H7 (cell line): ENCODE measurements at places on chromosomes 2 and 18.

DNA sequence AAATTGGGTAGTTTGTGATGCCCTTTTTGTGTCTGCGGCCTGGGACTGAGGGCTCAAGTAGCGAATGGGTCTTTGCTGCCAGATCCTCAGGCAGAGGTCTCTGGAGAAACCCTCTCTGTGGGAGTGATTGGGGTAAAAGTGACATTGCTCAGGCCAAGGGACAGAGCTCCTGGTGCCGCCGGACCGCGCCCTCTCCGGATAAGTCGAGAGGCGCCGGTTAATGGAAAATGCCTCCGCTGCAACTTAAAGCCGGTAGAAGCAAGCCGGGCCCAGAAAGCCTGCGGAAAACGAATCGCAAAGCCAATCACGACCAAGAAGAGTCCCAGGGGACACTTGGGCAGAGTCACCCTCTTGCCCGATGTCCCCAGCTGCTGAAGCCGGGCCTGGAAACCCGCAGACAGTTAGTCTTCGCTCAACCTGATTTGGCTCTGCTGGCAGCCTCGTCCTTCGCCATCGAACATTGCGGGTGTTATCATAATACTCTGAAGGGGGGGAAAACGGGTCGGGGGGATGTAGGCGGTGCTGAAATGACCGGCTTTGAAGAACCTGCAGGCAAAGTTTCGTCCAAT, 352 bp upstream of the HOXD12 start:
- peak; percentile 50 for DNase-seq

GRCh38 chr2:69779258-69780001, 37.5 kb downstream of the ANXA4 start:
- DNase-seq = no peak

DNA sequence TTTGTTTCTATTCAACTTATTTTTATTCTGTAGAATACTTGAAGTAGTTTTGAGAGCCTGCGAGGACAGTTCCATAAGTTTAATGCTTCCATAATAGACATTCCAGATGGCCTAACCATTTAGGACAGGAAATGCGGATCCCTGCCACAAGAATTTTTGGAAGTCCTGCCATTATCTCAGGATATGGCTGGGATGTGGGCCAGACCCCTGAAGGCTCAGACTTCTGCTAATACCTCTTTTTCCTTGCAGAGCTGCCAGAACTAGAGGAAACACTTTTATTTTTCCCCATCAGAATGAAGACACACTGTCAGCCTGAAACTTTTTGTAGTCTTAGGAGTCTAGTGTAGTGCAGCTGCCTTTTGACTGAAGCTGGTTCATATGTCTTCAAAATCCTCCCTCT, 806.5 kb downstream of the TDRD15 start:
- no peak for DNase-seq

DNA sequence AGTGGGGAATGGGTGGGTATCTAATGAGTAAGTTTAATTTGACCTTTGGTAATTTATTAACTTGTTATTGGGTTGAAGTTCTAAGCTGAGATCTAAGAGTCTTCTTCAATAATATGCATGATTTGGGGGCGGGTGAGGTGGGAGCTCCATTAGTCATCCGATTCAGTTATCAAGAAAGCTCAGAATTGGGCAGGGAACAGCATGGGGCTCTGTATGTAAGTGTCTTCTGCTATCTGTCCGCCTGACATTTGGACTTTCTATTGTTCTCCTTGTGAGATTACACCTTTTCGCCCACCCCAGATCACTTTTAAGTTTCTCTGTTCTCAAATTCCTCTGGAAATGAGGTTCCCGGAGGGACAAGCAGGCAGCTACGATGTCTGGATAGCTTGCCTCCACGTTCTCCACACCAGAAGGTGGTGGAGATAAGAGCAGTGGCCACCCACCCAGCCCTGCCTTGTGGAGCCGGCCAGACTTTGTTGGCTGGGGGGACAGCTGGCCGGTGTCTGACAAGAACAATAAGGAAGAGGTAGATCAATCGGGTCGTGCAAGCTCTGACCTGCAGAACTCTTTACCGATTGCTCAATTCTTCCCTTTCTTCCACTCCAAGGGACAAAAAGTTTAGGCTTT, 75.5 kb upstream of the GATA6 start:
- DNase-seq = no peak

DNA sequence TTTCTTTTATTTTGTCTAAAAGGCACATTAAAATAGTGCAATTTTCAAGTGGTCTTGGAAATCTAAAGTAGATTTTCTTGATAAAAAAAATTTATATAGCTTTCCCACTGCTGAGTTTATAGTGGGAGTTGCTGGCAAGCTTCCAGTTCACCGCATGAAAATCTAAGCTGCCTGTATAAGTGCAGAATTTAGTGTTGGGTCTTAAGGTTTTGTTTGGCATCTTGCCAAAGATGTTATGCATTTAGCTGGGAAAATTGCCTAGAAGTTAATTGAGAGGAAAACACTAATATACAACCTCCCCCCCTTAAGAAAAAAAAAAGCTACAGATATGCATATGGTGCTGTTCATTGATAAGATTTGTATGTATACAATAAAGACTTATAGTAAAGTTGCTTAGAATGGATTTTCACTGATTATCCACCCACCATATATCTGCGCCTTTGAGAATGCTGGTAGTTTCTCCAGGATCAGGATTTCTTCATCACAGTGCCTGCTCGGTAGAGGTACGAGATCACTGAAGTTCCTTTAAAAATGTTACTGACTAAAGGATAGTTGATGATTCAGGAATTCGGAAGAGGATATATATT, 803.2 kb upstream of the POU3F3 start:
- DNase-seq = no peak

DNA sequence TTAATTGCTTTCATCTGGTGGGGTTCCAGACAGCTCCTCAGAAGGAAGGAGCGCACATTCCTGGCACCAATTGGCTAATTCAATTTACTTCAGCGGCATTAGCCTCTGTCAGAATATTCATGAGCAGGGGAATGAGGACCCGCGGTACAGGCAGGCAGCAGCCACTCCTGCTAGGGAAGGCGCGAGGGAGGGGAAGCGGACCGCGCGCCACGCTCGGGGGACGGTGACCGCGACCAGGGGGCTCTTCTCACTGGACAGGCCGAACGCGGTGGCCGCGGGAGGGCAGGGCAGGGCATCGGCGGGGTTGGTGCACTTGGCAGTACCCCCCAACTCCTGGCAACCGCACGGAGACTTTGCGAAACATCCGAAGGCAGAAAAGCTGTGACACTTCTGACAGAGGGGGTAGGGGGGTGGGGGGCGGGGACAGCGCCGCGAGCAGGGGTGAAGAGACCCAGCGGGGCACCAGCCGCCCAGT, at the start of gene CDH20:
Gene CDH20, plus strand, starts transcription at position 160 of the 475 bp plus-strand sequence.
- peak; percentile 76 for DNase-seq

DNA sequence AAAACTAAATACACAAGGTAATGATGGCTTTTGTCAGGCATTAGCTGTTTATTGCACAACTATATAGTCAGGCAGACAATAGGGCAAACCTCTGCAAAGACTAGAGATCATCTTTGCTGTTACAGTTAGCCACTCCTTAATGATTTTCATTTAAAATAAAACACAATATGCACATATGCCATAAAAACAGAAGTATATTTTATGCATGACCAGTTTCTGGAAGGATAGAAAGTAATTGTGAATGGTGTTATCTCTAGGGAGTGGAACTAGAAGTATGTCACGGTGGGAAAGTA, 102.0 kb downstream of the CHN1 start:
- DNase-seq = no peak

- DNase-seq = no peak
Measured at GRCh38 chr2:188416367-188416766, 124.7 kb downstream of the GULP1 start.

- DNase-seq = no peak
Measured at GRCh38 chr18:11577271-11578112, 31.9 kb upstream of the SLC35G4 start.

DNA sequence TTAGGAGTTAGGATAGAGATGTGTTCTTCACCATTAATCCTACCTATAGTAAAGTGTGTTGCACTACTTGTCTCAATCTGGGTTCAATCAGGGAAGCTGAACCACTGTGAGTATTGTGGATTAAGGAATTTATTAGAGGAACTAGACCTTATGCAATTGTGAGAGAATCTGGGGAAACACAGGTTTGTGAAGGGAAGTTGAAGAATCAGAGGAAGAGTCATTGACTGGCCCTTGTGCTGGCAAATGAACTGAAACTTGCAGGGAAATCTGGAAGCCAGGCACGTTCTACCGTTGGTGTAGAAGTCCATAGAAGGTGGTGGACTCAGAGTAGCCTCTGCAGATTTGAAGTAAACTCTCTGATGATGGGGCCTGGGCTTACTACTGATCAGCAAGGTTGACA, 44.7 kb upstream of the HK2 start:
- DNase-seq = no peak

DNA sequence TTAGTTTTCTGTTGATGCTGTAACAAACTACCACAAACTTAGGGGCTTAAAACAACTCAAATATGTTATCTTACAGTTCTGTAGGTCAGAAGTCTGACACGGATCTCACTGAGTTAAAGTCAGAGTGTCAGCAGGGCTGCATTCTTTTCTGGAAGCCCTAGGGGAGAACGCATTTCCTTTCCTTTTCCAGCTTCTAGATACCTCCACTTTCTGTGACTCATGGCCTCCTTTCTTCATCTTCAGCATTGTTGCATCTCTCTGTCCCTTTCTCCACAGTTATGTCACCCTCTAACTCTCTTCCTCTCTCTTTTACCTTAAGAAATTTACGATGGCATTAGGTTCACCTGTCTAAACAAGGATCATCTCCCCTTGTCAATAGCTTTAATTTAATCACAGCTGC, 13.3 kb upstream of the PPP4R1 start:
- no peak for DNase-seq

DNA sequence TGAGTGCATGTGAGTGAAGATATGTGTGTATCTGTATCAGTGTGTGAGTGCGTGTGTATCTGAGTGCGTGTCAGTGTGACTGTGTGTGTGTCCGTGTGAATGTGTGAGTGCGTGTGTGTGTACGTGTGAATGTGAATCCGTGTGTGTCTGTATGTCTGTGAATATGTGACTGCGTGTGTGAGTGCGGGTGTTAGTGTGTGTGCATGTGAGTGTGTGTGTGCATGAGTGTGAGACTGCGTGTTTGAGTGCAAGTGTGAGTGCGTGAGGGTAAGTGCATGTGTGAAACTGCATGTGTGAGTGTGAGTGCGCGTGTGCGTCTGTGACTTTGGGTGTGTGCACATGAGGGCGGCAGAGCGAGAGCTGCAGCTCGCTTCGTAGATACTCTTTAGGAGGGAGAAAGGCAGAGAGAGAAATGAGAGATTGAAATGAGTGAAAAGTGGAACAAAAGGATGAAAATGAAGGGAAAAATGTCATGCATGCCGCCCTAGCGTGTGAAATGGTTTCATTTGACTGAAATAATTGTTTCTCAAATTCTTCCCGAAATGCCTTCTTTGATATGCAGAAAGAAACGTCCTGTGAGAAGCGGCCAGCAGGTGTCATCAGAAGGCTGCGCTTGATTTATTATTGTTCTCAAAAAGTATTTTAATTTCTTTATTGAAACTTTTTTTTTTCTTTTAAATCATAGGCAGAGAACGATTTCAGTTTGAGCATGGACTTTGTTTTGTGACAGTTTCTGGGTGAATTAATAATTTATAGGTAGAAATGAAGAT, 25.6 kb downstream of the ZNF407 start:
- peak; percentile 40 for DNase-seq

- DNase-seq = no peak
Measured at GRCh38 chr18:67597759-67598158, 81.2 kb upstream of the DSEL start.
